ENCODE measurements at places on chromosomes 2 and 18. TPM values are rescaled to one million over a fixed set of nuclear protein-coding genes. Genes with fewer than 3 reads are reported as not detected.

EIPR1 gene
- 30.3 TPM for total RNA-seq

SGO2 gene
- total RNA-seq: 4.8 TPM

LOXHD1 gene
- 0.16 TPM for total RNA-seq

ADRA2B gene
- total RNA-seq: not detected

- no peak for DNase-seq
These were observed 58.6 kb downstream of the GRB14 start for GRCh38 chr2:164562666-164563065.

Measured in occipital lobe (tissue), 3 donors.